ENCODE measurements at places on chromosomes 5 and 9.

- DNase-seq, result no peak
Observed at GRCh38 chr5:111813537-111813936, 56.5 kb upstream of the NREP start.

- no peak for DNase-seq
Observed at GRCh38 chr9:124652203-124652602, 118.9 kb downstream of the NR6A1 start.

GRCh38 chr9:134175291-134175807 is 11.0 kb upstream of the RNU6ATAC start:
- DNase-seq, result no peak

- DNase-seq, result no peak
Observed at GRCh38 chr9:128808543-128808942, 9.8 kb upstream of the ENDOG start.

GRCh38 chr5:169980418-169981053 is at the start of gene INSYN2B:
INSYN2B (minus strand) TSS chr5:169980495; CDS start chr5:169883898, 96,597 bp downstream.
- DNase-seq, result peak; percentile 15

- no peak for DNase-seq
Observed at GRCh38 chr9:2486988-2487387, 134.6 kb upstream of the VLDLR start.

All from NCI-H1436 treated with DMSO at 0.1 percent for 48 hours (cell line).